ENCODE measurements at places on chromosomes 3 and 15.

DNA sequence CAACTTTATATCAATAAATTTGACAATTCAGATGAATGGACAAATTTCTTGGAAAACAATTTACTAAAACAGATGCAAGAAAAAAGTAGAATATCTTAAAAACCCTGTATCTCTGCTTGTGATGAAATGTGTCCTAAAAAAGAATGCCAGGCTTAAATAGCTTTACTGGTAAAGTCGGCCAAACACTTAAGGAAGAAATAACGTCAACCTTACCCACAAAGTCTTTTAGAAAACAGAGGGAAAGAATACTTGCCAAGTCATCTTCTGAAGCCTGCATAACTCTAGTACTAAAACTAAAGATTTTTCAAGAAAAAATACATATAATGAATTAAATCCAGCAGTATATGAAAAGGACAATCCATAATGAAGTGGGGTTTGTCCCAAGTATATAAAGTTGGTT lies 111.1 kb downstream of the RASA2 start:
- no peak for DNase-seq

- no peak for DNase-seq
Measured at GRCh38 chr3:126533506-126533905, 9.6 kb downstream of the CHST13 start.

- DNase-seq: no peak
Measured at GRCh38 chr3:148641722-148642121, 56.0 kb upstream of the AGTR1 start.

GRCh38 chr3:14941871-14942270 lies 5.5 kb upstream of the NR2C2 start:
- DNase-seq: no peak

DNA sequence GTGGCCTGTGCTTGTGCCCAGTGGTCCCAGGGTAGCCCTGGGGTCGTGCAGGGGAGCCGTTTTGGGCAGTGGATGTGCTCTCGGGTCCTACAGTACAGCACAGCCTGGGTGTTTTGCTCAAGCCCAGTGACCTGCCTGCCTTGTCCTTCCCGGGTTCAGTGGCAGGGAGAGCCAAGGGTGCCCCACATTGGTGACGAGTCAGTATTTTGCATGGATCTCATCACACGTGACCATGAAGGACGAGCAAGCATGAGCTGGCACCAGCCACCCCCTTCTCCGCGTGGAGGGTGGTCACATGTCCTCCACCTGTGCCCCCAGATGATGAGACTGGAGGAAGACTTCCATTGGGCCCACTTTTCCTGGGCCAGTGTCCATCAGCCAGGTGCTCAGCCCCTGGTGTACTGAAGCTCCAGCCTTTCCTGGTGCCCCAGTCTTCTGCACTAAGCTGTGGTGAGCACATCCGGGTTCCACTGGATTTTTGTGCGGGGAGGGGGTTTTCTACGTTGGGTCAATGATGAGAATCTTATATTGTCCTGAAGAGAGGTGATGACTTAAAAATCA lies 197.5 kb downstream of the UBE3A start:
- DNase-seq: no peak

DNA sequence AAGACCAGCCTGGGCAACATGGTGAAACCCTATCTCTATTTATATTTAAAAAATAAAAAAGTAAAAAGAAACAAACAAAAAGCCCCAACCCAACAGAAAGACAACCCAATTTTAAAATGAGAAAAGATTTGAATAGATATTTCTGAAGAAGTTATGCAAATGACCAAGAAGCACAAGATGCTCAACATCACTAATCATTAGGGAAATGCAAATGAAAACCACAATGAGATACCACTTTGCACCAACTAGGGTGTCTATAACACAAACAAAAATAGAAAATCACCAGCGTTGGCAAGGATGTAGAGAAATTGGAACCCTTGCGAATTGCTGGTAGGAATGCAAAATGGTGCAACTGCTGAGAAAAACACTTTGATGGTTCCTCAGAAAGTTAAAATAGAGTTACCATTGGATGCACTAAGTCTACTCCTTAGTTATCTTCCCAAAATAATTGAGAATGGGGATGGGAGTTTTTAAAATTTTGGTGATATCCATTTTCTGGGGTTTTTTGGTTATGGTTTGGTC lies 45.8 kb upstream of the CCNB2 start:
- DNase-seq: no peak

DNA sequence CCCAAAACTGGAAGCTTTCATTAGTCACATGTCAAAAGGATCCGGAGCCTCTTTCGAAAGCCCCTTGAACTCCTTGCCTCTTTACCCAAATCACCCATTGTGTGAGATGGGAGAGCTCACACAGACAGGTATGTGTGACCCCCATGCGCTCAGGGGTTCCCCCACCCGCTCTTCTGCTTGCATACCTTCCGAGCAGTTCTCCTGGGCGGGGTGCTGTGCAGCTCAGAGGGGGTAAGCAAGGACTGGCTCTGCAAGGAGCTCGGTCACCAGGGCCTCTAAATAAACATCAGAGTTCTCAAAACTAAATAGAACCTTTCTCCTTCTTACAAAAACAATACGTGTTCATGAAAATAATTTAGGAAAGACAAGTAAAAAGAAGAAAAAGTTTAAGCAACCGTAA lies 55.7 kb downstream of the PXYLP1 start:
- no peak for DNase-seq

DNA sequence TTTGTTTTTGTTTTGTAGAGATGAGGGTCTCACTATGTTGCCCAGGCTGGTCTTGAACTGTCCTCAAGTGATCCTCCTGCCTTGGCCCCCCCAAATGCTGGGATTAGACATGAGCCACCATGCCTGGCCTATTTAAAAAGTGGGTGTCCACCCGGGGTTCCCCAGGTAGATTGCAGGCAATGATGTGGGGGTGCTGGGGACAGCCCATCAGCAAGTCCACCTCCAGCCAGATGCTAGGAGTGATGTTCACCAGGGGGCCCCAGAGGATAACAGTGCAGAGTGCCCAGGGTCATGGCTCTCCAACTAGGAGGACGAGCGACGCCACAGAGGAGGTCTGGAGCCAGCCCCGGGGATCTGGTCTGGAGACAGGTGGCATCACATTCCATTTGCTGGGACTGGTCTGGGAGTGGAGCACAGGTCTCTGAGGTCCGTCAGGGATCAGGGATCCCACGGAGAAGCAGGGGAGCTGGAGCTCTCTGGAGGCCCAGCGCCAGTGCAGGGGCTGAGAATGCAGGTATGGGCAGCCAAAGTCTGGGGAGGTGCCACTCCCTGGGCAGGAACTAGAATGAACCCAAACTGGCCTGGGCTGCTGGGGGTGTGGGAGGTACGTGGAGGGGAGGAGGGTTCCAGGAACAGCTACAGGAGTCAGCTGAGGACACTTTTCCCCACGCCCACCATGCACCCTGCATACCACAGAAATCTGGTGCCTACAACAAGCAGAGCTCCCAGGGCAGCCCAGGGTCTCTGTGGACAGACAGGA lies 51.2 kb upstream of the PCSK6 start:
- no peak for DNase-seq

DNA sequence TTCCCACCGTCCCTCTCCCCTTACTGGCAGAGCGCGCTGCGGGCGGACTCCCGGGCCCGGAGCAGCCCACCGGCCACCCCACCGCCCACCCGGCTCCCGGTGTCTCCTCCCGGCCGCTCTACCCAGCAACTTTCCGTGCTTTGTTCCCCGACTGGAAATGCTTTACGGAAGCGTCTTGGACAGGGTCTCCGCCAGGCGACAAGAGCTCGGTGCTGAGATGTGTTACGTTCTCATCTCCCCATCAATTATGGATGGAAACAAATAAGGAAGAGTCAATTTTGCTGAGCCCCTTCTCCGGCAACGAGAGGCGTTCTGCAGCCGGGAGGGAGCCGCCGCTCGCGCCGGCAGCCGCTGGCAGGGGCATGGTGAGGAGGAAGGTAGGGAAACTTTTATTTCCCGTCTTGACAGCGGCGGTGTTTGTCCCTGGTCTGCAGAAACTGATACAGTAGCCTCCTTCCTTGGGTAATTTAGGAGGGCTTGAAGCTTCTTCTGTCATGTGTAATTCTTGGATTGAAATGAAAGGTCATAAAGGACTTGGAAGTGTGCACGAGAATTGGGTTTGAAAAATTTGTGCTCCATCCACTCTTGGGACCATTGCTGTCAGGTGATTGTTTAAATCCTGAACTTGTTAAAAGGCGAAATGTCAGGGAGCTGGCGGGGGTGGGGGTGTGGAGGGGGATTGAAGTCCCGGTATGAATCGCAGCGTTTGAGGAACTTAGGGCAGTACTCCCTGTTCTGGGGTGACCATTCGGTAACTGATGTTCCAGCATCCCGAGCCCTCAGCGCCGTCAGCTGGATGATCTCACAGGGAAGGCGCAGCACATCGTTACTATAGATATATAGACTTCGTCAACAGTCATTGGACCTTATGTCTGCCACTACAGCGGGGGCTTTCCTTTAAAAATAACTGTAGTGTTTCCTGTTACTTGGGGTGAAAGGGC lies 1.5 kb downstream of the SEMA6D start:
- DNase-seq: no peak

GRCh38 chr3:55620351-55621025 lies 133.4 kb upstream of the WNT5A start:
- DNase-seq: no peak

DNA sequence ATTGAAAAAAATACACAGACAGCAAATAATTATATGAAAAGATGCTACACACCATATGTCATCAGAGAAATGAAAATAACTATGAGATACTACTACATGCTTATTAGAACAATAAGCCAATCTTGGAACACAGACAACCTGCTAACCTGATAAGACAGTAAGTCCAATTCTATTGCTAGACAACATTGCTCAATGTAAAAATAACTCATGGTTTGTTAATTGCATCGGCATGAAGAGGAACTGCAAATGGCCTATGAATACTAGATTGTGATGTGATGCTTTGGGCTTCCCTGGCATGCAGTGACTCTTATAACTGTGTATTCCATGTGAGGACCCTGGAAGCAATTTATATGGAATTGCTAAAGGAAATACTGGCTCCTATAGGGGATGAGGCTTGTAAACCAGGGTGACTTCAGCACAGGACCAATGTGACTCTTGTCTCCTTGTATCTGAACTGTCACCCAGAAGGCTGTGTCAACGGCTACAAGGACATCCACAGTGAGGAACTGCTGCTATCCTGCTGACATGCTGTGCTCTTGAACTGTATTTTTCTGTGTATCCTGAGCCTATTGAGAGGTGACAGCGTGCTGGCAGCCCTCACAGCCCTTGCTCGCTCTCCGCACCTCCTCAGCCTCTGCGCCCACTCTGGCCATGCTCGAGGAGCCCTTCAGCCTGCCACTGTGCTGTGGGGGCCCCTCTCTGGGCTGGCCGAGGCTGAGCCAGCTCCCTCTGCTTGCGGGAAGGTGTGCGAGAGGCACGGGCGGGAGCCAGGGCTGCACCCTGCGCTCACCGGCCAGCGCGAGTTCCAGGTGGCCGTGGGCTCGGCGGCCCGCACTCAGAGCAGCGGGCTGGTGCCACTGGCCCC lies 385.7 kb downstream of the CNTN4 start:
- no peak for DNase-seq

DNA sequence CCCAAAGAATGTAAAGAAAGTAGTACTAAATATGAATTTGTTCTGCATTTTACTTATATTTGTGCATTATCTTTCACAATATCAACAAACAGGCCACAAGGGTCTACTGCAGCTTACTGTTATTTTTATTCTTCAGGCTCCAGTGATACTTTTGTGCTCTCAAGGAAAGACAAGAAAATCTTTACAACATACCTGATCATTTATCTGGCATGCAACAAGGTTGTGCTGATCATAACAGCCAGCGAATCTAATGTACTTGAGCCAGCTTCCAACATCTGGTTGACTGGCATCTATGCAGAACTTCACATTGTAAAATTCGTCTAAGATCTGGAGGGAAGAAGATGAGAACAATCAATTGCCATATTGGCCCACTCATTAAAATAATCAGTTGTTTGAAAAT lies 520.0 kb downstream of the MECOM start:
- no peak for DNase-seq

DNA sequence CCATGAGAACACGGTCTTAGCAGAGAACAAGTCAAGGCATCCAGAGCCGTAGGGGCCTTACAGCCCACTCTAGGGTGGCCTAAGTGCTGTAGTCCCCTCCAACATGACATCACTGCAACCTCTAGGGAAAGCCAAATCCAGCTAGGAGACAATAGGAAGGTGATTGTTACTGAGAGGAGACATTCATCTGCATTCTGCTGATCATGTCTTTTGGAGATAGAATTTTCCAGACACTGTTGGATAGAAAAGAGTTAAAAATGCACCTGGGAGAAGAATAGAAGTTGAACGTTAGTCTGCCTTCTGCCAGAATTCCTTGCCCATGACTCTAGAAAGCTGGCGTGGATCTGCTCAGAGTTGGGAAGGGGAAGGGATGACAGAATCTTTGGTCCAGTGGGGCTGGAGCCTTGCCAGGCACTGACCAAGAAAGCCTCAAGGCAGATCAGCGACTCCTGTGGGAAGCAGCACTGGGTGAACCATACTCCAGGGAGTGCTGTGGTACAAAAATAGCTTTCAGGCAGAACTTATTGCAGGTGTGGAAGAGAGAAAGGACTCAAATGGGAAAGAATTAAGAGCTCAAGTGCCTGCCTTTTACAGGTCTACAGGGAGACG lies 44.8 kb upstream of the RAF1 start:
- peak; percentile 41 for DNase-seq

- DNase-seq: no peak
Measured at GRCh38 chr3:21326704-21327475, 424.1 kb downstream of the ZNF385D start.

GRCh38 chr15:51262463-51262862 lies 75.9 kb downstream of the CYP19A1 start:
- DNase-seq: no peak

DNA sequence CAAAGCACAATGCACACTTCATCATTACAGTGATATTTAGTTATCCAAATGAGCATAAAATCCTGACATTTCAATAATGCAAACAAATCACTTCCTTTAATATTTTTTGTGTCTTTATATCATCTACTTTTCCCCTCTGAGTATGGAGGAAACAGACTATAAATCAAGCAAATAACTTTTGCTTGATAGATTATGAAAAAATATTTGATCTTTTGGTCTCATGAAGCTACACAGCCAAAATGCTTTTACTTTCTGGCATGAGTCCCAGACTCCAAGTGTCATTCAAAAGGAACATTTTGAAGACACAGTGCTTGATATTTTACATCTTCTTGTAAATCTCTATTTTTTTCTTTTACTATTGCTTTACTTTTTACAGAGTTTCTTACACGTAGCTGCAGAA lies 215.3 kb upstream of the ROBO1 start:
- DNase-seq: no peak

- DNase-seq: no peak
Measured at GRCh38 chr3:153209596-153209995, 47.6 kb downstream of the RAP2B start.

Data from HS-27A (cell line).